SK-N-DZ (cell line): ENCODE measurements at places on chromosomes 2 and 18.
A peak's percentile ranks its signal among the peaks of the same experiment; 100 is the strongest.

GRCh38 chr2:196328088-196328680, 156.8 kb upstream of the STK17B start:
- DNase-seq = no peak

GRCh38 chr2:10765461-10765860, 44.0 kb downstream of the ATP6V1C2 start:
- DNase-seq = no peak

GRCh38 chr2:3112553-3112952, 265.1 kb downstream of the EIPR1 start:
- DNase-seq = no peak

DNA sequence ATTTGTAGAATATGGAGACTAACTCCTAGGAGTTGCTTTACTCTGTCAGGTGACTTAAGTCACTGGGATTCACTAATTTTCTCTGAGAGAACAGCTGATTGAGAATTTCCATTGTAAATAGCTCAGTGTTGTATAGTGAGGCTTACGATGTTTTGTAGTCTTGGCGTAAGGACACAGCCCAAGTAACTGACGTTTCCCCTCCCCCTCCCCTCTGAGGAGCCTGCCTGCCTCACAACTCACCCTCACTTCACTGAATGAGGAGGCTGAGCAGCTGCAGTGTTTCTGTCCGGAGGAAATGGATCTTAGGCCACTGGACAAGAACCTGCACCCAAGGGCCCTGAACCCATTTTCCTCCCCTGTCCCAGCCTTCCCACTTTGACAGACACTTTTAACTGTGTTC, 264.6 kb downstream of the PHLPP1 start:
- DNase-seq = no peak

DNA sequence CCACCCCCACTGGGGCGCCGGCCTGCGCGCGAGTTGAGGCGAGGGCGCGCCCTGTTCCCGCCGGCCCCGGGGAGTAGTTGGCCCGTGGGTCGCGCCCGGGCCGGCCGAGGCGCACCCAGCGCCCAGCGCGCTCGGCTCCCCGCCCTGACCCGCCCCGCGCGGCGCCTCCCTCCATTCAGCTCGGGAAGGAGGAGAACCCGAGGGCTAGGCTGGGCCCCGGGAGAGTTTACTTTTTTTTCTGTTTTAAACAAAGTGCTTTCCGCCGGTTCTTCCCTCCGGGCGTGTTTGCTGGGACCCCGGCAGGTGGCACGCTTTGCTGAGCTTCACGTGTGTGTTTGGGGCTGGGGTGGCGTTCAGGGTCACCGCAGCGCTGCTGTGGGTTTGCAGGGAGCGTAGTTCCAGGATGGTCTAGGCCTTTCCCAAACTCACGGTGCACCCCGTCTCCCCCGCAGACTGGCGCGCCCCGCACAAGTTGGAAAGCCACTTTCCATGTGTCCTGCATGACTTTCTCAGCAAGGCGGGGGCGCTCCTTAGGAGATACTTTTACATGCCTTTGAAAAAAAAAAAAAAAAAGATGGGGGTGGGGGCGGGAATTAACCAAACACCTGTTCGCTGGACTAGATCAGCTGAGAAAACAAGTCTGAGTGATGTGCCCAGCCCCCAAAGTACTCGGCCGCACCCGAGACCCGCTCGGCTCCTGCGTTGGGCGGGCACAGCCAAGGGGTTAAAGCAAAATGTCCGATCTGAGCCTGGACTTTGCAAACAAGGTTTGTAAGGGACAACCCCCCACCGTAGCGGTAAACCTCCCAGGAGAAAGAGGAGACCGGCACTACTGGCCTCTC, 825 bp downstream of the ITGA6 start:
- no peak for DNase-seq

- no peak for DNase-seq
These were observed 716.8 kb downstream of the EPHA4 start for GRCh38 chr2:220855296-220855695.

- no peak for DNase-seq
These were observed 29.1 kb upstream of the PMAIP1 start for GRCh38 chr18:59870623-59871130.

DNA sequence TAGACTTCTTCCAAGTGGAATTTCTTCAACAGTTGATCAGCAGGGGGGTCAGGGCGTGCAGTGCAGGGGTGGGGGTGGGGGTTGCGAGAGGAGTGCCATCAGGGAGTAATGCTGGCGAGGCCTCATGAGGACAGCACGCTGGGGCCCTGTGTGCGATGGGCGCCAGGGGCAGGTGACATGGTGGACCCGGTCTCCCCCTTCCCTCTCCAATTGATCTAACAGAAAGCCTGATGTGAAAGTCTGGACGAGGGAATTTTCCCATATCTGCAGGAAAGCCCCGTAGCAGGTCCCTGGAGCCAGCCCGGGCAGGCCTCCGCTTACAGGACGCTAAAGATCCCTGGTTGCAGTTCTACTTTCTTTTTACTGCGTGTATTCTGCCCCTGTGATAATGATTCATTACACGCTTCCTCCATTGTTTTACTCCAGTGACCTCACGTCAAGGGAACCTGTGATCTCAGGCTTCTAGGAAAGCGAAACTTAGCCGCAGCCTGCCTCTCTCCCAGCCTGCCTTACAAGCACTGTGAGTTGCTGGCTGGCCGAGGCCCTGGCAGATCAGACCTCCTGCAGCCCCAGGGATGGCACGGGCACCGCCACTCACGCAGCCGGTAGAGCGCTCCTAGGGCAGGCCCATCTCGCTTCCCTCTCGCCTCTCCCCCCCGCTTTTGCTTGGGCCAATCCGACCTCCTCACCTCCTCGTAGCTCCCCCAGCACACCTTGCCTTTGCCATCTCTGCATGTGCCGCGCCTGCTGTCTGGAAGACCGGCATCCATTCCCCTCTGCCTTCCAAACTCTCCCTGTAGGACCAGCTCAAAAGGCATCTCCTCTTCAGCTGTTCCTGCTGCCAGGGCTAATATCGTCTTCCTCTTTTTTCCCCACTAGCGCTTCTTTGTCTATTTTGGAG, 19.2 kb downstream of the NEURL3 start:
- DNase-seq = no peak

DNA sequence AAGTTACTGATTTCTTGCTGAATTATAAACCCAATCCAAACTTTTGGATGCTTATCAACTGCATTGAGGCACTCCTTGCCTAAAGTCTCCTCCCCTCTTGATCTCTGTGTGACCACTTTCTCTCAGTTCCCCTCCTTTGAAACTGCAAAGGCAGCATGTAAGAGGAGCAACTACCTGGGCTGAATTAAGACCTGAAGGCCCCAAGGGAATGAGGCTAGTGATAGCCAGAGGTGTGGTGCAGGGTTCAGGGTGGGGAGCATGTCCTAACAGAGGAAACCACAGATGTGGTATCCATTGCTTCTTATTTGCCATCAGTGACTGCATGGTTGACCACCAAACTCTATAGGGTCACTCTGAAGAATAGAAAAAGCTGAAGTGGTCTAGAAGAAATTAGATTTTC, 557.9 kb downstream of the TNS1 start:
- DNase-seq = no peak

GRCh38 chr2:65395621-65396347, 36.6 kb downstream of the SPRED2 start:
- DNase-seq = no peak

- no peak for DNase-seq
These were observed 28.0 kb upstream of the CCNYL1 start for GRCh38 chr2:207683438-207683837.

DNA sequence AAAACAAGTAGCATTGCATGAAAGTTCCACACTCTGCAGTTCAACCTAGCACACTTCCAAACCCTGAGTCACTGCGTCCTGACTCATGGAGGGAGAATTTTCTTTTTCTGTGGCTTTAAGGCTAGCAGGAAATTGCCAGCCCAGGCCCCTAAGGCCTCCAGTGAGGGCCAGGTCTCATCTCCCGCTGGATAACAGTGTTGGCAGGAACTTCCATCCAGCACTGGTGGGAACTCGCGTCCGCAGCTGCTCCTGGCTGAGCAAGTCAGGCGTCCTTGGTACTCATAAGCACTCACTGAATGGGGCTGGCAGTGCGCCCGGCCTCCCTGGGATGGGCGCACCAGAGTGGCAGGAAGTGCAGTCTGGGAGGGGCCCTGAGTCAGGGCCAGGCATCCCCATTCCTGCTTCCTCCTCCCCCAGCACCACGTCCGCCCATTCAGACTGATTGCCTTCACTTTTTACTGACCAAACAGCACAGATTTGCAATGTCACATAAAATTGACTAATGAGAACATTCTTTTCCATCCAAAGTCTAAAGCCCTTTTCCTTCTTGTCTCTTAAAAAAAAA, 14.3 kb downstream of the MALL start:
- DNase-seq = no peak

GRCh38 chr2:232502911-232503808, 15.5 kb upstream of the ECEL1 start:
- DNase-seq = peak; percentile 37

- no peak for DNase-seq
These were observed 16.2 kb upstream of the BCL11A start for GRCh38 chr2:60569680-60570111.

GRCh38 chr18:7464245-7464966, 102.7 kb upstream of the PTPRM start:
- DNase-seq = no peak

DNA sequence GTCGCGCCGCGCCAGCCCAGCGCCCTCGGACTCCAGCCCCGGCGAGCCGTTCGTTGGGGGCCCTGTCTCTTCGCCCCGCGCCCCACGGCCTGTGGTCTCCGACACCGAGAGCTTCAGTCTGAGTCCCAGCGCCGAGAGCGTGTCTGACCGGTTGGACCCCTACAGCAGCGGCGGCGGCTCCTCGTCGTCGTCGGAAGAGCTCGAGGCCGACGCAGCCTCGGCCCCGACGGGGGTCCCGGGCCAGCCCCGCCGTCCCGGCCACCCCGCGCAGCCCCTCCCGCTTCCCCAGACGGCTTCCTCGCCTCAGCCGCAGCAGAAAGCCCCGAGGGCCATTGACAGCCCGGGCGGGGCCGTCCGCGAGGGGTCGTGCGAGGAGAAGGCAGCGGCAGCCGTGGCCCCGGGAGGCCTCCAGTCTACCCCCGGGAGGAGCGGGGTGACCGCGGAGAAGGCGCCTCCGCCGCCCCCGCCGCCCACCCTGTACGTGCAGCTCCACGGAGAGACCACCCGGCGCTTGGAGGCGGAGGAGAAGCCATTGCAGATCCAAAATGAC, 1.4 kb downstream of the PHLPP1 start:
- DNase-seq = peak; percentile 21

DNA sequence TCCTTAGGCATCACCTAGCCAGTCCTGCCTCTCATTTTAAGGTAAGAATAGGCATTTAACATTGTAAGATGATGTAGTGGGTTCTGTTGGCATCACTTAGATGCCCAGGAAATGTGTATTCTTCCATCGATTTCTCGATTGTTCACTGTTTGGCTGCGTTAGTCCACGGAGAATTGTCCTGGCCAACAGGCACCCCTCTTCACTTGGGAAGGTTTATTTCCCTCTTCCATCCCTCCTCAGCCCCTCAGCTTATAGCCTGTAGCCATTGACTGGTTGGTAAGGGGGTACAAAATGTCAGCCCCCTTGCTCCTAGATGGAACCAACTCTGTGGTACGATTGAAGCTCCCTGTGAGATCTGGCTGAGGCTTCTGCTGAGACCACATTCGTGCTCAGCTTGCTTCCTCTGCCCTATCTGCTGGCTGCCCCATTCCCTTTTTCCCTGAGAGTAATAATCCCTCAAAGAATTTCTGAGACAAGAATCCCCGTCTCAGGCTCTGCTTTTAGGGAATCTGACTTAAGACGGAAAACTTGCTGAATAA, 43.4 kb downstream of the PLEKHA3 start:
- DNase-seq = no peak

GRCh38 chr2:219300022-219300421, 9.2 kb downstream of the PTPRN start:
- no peak for DNase-seq

DNA sequence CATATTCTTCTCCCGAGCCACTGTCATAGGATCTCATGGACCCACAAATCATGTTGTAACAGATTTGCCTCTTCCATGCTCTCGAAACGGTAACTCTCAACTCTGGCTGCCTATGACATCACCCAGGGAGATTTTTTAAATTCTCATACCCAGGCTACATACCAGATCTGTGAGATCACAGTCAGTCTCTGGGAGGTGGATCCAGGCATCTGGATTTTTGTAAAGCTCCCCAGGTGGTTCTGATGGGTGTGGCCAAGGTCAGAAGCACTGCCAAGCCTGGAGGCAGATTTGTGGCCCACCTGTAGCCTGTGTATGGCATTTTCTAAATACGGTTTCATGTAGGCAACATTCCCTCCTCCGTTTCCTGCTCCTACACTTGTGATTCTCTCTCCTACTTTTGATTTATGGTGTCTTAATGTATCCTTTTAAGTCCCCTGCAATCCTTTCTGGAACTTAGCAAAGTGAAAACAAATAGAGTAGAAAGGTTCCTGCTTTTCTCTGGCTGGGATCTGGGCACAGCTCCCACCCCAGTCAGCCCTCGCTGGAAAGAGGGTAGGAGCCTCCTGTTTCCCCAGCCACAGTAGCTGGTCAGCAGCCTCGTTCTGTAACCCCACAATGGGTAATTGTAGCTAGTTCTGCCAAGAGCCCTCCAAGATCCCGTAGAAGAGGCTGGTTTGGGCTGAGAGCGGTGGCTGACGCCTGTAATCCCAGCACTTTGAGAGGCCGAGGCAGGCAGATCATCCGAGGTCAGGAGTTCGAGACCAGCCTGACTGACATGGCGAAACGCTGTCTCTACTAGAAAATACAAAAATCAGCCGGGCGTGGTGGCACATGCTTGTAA, 96.2 kb downstream of the KLHL29 start:
- no peak for DNase-seq

- no peak for DNase-seq
These were observed 75.3 kb downstream of the COMMD1 start for GRCh38 chr2:61980758-61981157.

DNA sequence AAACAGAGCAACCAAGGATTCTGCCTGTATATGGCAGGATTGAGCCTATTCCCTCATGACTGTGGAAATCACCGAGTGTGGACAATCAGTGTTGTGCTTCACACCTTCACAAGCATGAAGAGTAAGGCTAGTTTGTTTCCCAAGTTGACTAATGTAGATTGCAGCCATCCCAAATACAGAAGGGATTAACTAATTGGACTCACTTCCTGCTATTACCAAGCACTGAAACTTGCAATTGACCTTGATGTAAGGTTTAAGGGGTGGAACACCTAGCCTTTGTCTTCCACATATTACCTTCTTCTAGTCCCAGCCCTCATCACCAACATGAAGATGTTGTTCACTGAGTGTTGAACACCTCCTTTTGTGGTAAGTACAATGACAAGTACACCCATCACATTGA, 120.9 kb upstream of the RND3 start:
- no peak for DNase-seq

DNA sequence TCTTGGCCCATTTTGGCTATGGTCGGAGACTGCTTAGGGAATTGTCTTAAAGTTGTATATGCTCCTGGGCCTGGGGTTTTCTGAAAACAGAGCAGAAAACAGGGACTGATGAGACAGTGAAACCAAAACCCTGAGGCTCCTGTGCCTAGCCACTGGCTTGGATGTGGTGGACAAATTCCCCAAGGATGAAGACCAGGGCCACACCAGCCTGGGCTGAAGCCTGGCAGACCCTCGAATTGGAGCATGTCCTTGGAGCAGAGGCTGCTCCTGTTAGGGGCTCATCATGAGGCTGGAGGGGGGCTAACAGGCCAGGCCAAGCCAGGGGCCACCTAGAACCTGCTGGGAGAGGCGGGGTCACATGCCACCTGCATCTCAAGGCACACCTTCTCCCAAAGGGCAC, 68.1 kb downstream of the STPG4 start:
- DNase-seq = no peak
